NCI-H526 treated with DMSO at 0.1 percent for 48 hours (cell line): ENCODE measurements at places on chromosomes 13 and 19.
A peak's percentile ranks its signal among the peaks of the same experiment; 100 is the strongest.

- DNase-seq: no peak
These were observed 21.0 kb upstream of the SLC35E1 start for GRCh38 chr19:16593181-16593580.

DNA sequence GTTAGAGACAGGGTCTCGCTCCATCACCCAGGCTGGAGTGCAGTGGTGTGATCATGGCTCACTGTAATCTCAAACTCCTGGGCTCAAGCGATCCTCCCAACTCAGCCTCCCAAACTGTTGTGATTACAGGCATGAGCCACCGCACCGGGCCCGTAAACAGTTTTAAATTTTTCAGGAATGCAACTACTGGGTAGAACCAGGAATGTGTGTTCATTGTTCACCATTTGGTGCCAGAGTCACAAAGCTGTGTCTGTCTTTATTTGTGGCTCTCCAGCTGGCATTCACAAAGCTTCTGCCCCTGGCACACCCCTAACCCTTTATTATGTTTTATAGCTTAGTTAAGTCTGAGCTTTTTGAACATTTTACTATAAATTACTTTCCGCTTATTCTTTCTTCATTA is 19.8 kb upstream of the ACP7 start:
- no peak for DNase-seq

GRCh38 chr13:20713751-20714150 is 10.3 kb downstream of the IL17D start:
- DNase-seq: no peak

- no peak for DNase-seq
These were observed 45.0 kb downstream of the RASA3 start for GRCh38 chr13:114087430-114087829.

GRCh38 chr13:43484432-43485225 is 302.1 kb downstream of the ENOX1 start:
- DNase-seq: no peak

DNA sequence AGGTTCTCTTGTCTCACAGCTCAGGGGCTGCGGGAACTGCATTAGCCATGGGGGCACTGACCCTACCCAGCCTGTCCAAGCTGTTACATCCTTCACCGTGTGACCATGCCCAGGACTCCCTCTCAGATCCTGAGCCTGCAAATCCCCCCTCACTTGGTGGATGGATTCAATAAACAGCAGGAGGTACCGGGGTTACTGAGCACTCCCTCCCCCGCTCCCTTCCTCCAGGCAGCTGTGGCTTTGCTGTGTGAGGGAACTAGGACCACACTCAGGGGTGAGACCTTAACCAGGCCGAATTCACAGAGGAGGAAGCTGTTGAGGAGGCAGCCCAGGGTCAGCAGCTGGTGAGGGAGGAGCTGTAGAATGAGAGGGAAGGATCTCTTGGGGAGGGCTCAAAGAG is 27.0 kb upstream of the CEACAM1 start:
- DNase-seq: no peak

DNA sequence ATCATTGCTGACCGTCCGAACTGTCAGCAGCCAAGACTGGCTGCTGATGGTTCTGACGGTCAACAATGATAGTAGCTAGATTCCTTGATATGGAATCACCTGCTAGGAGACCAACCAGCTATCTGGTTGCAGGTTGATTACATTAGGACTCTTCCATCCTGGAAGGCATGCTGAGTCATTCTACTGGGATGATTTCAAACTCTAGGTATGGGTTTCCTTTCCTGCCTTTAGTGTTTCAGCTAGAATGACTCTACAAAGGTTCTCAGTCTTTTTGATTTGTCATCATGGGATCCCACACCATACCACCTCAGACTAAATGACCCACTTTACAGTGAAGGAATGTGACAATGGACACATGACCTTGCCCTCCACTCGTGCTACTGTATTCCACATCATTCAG is 138.1 kb upstream of the KL start:
- DNase-seq: no peak

DNA sequence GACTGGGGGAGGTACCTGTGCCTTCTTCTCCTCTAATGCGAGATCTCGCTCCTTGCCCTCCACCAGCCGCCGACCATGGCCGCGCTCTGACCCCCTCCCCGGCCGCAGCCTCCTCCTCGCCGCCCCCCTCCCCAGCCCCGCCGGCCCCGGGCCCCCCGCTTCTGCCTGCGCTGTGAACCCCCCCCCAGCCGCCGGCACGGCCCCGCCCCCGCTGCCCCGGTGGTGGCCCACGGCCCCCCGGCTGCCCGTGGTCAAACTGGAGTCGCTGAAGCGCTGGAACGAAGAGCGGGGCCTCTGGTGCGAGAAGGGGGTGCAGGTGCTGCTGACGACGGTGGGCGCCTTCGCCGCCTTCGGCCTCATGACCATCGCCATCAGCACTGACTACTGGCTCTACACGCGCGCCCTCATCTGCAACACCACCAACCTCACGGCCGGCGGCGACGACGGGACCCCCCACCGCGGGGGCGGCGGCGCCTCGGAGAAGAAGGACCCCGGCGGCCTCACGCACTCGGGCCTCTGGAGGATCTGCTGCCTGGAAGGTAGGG is at the start of gene CACNG8:
Gene CACNG8 (plus strand): TSS at position 51 of the 545 bp plus-strand sequence.
- DNase-seq: no peak

DNA sequence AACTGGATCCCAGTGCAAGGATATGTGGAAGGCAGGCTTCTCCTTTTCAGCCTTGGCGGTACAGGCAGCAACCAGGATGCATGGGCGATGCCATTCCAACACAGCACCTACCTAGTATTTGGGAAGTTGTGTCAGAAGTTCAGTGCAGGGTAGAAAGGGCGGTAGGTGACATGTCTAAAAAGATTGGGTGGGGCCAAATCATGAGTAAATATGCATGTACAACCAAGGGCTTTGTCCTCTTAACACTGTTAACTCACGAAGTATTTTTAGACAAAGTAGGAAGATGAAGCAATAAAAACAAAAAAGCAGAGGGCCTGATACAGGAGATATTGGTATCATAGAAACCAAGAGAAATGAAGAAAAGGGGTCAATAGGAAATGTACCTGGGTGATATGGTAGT is 392.1 kb downstream of the MYO16 start:
- DNase-seq: no peak

DNA sequence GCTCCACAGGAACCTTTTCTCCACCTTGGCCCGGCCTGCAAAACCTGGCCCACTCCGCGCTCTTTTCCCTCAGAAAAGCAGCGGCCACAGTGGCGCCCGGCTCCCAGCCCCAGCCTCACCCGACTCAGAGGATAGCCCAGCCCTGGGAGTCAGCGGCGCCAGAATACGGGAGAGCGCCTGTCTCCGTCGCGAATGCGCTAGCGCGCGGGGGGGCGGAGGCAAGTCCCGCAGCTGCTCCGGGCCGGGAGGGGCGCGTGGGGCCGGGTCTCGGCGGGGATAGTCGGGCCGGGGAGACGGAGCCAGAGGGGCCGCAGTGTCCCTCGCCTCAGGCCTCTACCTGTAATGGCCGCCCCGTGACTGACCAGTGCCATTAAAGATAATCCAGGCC is at the start of gene ZFP30:
Gene ZFP30 (minus strand): TSS at position 165 of the 388 bp plus-strand sequence. CDS start 7,643 bp downstream, outside the sequence.
- DNase-seq: peak; percentile 76

- DNase-seq: no peak
These were observed 77.9 kb downstream of the CACNA1A start for GRCh38 chr19:13428352-13428751.

DNA sequence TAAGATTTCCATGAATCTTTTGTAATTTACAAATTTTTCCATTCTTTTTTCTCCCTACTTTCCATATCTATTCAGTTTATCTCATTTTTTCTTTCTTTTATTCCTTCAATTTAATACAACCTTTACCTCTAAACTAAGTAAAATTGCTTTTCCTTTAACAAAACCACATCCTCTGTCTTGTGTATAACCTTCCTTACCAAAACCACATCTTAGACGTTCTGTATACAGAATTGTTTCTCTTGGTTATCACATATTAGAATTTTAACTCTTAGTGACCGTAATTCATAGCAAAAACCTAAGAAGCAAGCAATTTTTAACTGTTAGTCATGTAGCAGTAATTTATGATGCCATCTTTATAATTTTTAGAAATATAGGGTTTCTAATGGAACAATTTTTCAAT is 15.0 kb downstream of the PPP5C start:
- no peak for DNase-seq
